NCI-H2029 (cell line): ENCODE measurements at places on chromosomes 12 and 14.
A peak's percentile ranks its signal among the peaks of the same experiment; 100 is the strongest.

- peak; percentile 67 for DNase-seq
Measured at GRCh38 chr14:100708425-100709288, 18.0 kb upstream of the DLK1 start.

GRCh38 chr12:131028587-131029338, 75.1 kb downstream of the ADGRD1 start:
- no peak for DNase-seq

DNA sequence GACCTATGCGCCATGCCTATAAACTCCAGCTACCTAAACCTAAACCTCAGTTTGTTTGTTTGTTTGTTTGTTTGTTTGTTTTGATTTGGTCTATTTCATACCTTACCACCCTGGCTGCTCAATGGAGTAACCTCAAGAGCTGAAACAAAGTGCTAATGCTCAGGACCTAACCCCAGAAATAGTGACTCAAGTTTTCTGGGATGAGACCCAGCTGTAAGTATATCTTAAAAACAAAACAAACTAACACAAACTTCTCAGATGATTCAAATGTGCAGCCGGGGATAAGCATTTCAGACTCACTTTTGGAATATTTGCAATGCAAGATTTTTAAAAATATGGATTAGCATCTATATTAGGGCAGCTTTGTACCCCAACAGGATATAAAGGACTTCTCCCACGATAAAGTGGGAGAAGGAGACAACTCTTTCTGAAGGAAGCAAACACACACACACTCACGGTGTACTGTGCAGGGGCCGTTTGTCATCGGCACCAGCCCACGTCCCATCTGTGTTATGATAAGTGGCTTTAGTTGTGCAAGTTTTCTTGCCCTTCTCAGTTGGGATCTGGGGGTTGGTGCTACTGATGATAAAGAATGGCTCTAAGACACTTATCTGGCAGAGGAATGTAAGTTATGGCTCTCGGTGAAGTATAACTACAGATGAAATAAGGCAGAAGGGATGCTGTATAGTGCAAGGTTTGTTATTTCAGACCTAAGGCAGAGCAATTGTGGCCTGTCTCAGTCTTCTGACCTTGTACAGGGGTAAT, 516.7 kb upstream of the TMEM132C start:
- DNase-seq: no peak

- no peak for DNase-seq
Measured at GRCh38 chr12:50508970-50509663, 4.3 kb downstream of the DIP2B start.

DNA sequence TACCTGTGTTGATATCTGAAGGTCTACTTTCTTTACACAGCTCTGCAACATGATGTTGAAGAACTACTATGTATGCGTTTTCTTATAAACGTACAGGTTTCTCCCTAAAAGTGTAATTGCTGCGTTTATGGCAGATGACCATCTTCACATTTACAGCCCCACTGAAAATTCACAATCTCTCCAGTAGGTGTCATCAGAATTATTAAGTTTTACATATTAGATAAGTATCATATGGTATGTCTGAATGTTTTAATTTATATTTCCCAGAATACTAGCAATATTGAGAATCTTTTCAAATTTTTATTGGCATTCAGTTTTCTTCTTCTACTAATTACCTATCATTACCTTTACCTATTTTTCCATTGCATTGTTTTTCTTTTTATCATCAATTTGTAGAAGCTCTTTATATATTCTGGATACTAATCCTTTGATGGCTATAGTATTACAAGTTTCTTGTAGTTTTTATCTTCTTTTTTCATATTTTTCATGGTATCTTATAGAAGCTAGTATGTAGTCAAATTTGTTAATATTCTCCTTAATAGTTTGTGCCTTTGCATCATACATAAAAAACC, 123.5 kb downstream of the CAPZA3 start:
- no peak for DNase-seq

- DNase-seq: peak; percentile 55
Measured at GRCh38 chr14:59274991-59275391, 86.5 kb downstream of the DAAM1 start.

DNA sequence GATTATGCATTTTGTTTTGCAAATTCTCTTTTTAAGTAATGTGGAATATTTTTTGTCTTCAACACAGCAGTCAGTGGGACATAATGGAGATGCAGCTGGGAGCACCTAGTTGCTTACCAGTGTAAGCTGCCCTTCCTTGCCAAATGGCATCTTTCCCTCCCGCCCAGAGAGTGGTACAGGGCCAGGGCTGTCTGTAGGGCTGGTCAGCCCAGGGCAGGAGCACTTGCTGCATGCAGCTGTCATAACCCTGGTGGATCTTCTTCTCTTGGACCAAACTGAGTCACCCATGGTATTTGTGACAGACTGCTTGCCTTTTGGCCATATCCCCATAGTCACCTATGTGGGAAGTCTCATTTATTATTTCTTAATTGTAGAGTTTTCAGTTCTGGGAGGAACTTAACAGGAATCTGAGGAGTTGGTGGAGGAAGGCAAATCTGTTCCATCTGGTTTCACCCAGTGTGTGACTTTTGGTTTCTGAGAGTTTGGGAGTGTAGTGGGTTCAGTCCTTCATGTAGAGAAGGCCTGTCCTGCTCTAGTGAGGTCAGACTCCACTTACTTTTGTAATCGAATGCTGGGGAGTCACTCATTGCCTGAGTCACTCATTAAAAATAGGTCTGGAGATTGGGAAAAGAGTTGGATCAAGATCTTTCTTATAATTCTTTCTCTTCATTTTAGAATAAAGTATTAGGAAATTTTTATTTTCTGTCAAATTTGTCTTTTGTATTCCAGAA, 62.0 kb upstream of the ASPG start:
- DNase-seq: no peak

DNA sequence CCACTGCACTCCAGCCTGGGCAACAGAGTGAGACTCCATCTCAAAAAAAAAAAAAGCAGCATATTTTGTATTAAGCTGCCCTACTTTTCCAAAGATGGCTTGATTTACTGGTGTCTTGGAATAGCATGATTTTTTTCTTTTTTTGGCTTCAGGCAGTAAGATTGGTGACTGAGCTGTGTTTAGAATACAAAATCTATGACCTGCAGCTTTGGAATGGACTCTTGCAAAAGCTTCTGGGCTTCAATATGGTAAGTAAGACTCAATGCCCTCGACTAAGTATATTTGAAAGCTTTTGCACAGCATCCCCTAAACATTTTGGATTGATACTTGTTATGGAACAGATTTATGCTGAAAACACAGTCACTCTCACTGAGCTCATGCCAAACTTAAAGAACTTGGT, 87.8 kb downstream of the KNTC1 start:
- no peak for DNase-seq

- DNase-seq: no peak
Measured at GRCh38 chr12:26939953-26940352, 1.7 kb downstream of the FGFR1OP2 start.

DNA sequence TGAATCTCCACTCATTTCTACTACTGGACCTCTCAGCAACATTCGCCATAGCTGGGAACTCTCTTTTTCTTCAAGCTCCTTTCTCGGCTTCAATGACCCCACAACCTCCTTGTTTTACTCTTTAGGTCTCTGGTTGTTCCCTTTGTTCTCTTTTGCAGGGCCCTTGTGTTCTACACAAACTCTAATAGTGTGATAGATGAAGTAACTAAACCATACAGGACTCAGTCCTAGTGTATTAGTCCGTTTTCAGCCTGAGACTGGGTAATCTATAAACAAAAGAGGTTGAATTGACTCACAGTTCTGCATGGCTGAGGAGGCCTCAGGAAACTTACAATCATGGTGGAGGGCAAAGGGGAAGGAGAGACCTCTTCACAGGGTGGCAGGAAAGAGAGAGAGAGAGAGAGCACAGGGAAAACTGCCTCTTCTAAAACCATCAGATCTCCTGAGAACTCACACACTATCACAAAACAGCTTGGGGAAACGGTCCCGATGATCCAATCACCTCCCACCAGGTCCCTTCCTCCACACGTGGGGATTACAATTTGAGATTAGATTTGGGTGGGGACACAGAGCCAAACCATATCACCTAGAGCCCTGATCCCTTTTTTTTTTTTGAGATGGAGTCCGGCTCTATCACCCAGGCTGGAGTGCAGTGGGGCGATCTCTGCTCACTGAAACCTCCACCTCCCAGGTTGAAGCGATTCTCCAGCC, 32.0 kb upstream of the WNK1 start:
- no peak for DNase-seq

DNA sequence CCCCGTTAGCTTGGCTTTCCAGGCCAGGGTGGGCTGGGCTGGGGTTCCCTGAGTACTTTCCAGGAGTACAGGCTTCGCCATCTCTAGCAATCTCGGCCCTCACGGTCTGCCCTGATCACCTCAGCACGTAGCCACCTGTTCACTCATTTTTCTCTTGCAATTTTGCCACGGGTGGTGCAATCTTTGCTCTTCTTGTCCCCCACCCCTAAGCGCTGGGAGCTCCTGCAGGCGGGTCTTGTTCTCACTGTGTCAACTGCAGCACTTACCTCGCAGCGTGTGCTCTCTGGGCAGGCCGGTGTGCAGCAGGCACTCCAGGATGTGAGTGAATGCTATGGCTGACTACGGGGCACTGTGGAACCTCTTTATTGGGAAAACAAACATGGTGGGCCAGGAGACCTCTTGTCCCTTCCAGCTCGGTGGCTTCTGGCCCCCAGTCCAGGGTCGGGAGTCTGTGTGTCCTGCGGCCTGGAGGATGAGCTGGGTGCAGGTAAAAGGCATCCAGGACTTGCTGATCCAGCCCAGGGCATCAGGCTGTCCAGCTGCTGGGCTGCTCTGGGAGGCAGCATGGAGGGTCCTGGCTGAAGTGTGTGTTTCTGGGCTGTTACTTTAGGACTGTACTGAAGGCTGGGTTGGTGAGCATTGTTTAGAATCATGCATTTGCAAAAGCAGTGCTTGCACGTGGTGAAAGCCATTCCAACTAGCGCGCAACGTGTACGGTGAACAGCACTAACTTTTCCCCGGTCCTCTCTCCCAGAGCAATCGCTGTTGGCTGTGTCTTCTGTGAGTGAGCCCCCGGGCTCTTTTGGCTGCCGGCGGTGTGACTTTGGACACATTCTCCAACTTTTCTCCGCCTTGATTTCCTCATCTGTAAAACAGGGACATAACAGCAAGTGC, 1.5 kb upstream of the ULK1 start:
- no peak for DNase-seq

DNA sequence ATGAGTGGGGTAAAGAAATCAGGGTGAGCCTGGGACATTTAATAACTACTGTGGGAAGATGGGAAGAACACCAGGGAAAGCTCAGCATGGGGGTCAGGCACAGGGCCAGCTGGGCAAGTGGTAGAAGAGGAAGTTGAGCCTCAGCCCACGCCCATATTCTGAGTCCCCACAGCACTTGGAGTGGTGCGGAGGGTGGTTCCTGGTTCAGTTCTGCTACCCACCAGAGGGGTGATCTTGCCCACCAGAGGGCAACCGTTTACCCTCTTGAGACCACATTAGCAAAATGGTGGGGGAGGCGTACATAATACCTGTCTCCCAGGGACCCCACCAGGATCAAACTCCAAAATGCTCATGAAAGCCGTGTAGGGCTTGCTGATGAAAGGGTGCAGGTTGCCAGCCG, 16.8 kb upstream of the ANKRD33 start:
- DNase-seq: no peak

DNA sequence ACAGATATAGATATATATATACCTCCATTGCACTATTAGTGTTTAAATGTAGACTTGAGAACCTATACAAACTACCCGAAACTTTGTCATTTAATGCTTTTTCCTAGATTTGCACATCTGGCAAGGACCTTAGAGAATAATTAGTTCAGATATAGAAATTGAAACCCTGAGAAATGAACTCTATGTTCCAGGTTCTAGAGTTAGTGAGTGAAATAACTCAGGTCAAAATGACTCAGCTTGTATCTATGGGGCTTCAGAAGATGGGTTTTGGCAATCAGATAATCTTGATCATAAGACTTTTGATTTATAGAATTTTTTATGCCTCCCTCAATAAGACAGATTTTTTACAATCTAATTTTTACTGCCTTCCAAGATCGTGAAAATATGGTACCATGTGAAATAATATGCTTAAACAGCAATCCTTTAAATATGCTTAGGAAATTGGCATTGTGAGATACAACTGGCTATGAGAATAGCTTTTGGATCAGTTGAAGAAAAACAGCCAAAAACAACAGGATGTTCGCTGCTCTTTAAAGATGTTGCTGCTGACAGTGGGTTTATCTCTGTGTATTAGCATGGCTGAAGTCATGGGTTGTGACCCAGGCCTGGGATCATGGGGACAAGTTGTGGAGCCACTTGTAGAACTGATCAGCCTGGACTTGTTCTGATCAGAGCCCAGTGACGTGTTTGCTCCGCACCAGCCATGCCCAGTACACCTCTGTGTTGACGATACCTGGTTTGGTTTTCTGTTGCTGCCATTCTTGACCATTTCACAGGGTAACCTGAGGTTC, 63.6 kb downstream of the TTLL5 start:
- DNase-seq: no peak

DNA sequence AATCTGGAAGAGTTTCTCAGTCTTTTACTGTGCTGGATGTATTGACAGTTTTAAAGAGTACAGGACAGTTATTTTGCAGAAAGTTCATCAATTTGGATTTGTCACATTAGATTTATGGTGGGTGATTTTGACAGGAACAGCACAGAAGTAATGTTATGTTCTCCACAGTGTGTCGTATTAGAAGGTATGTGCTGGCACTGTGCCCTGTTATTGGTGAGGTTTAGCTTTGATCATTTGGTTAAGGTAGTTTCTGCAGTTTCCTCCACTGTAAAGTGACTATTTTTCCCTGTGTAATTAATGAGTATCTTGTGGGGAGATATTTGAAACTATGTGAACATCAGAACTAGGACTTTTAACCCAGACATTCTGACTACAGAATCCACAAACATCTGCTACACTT, 308.5 kb upstream of the TBX3 start:
- no peak for DNase-seq

- no peak for DNase-seq
Measured at GRCh38 chr12:45284096-45284901, 68.4 kb downstream of the ANO6 start.

DNA sequence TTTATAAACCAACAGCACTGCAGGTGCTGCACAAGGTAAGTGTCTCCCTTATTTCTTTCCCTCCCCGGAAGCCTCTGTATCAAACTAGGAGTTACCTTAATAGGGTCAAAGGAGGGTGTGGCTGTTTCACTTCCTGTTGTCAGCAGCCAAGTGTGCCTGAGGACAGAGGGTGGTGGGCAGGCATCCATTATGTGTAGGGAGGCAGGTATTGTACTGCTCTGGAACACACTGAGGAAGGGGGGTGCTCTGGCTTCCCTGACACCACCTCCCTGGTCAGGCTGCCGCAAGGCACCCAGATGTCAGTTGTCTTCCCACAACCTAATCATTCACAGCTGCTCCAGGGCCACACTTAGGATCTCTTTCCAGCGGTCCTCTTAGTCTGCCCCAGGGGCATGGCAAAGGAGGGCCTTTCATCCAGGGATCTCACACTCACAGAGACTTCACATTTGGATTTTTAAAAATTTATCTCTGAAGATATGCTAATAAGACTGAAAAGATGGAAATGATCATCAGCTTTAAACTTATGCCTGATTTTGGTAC, 132.0 kb upstream of the ARHGAP5 start:
- peak; percentile 90 for DNase-seq

DNA sequence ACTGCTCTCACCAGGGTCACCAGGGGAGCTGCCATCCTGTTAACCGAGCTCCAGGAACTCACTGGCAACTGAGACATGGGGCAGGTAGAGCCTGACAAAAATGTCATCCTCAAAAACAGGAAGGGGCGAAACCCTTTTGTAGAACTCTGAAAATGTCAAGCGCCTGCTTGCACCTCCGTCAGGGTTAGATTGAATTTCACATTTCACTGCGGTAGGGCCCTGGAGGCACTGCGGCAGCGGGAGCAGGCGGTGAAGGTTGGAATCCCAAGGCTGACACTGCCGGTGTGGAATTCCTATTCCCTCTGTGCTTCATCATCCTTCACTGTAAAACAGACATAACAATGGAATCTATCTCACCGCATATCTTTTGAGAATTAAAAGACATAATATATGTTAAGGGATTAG, 142.8 kb upstream of the TMCC3 start:
- DNase-seq: no peak
